ENCODE measurements at places on chromosomes 13 and 19. TPM values are rescaled to one million over a fixed set of nuclear protein-coding genes. Genes with fewer than 3 reads are reported as not detected.

DNA sequence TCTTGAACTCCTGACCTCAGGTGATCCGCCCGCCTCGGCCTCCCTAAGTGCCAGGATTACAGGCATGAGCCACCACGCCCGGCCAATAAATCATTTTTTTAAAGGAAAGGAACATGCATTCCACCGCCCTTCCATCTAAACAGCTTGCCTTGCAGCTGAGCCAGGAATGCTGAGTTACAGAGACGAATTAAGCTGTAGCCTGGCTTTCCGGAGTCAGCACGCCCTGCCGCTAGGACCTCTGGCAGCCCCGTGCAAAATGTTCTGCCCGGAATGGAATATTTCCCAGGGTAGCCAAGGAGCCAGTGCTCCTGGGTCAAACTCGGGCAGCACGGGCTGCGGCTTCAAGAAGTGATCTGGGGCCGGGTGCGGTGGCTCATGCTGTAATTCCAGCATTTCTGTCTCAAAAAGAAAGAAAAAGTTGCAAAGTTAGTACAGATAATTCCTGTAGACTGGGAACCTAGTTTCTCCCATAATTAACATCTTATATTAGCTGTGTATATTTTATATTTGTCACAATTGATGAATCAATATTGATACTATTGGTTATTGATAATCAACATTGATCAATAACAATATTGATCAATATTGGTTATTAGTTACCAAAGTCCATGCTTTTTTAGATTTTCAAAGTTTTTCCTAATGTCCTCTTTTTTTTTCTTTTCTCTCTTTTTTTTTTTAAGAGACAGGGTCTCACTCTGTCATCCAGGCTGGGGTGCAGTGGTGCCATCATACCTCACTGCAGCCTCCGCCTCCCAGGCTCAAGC lies 19.2 kb downstream of the ATCAY start:
- no peak overlapping the region for H3K27ac ChIP-seq
- no peaks in the 10 kb centered on the region for H3K36me3 ChIP-seq
- no peak overlapping the region for H3K4me3 ChIP-seq
- H3K4me1 ChIP-seq: no peaks in the 10 kb centered on the region
- DNase-seq: no peak

The NKPD1 gene
- total RNA-seq: 0.22 TPM

DNA sequence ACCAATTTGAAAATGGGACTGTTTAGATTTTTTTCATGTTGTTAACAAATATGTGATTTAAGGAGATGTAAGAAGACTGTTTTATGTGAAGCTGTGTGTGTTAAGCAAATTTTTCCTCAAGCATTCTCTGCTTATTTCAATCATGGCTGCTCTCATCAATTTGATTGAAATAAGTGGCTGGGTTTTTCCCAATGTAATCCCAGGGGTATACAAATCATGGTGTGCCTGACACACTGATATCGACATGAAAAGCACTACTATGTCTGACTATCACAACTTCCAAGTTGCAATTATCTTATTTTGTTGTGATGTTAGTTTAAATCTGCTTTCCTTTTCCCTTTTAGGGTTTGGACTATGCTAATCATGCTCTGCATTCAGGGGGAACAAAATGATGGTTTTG lies 283.7 kb downstream of the HS6ST3 start:
- DNase-seq: no peak
- H3K4me1 ChIP-seq: no peaks in the 10 kb centered on the region
- no peaks in the 10 kb centered on the region for H3K36me3 ChIP-seq
- no peaks in the 10 kb centered on the region for H3K27me3 ChIP-seq
- no peak overlapping the region for H3K4me3 ChIP-seq

DNA sequence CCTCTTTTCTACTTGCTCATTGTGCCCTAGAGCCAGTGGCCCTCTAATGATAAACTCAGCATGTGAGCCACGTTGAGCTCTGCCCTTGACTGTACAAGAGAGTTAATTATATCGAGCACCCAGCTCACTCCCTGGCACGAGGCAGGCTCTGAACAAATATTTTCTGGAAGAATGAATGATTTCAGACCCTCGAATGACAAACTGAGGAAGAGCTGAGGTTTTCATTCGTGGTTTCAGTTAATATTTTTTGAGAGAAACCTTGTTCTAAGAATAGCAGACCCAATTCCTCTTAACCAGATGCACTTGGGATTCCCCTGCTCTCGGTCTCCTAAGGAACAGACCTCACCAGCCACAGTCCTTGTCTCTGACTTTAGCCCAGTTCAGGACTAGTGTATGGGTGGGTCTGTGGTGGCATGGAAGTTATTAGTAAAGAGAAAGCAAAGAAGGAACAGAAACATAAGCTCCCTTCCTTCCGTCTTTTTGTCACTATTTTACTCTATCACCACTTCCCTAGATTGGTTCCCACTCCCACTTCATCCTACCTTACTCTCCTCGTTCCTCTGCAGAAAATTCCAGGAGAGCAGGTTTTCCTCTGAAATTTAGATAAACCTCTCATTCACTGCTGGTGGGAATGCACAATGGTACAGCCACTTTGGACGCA lies 22.1 kb upstream of the WDFY2 start:
- no peaks in the 10 kb centered on the region for H3K4me1 ChIP-seq
- no peak for DNase-seq
- H3K27ac ChIP-seq: no peak overlapping the region
- H3K4me3 ChIP-seq: no peak overlapping the region
- no peaks in the 10 kb centered on the region for H3K27me3 ChIP-seq

- no peaks in the 10 kb centered on the region for H3K27me3 ChIP-seq
- H3K4me3 ChIP-seq: no peak overlapping the region
- peak overlapping the region; percentile 93 for H3K27ac ChIP-seq
- DNase-seq: peak; percentile 87
- H3K4me1 ChIP-seq: peaks cover 91% of the 10 kb centered on the region
- H3K36me3 ChIP-seq: no peaks in the 10 kb centered on the region
Measured at GRCh38 chr13:110338441-110339101, 31.5 kb downstream of the COL4A2 start.

DNA sequence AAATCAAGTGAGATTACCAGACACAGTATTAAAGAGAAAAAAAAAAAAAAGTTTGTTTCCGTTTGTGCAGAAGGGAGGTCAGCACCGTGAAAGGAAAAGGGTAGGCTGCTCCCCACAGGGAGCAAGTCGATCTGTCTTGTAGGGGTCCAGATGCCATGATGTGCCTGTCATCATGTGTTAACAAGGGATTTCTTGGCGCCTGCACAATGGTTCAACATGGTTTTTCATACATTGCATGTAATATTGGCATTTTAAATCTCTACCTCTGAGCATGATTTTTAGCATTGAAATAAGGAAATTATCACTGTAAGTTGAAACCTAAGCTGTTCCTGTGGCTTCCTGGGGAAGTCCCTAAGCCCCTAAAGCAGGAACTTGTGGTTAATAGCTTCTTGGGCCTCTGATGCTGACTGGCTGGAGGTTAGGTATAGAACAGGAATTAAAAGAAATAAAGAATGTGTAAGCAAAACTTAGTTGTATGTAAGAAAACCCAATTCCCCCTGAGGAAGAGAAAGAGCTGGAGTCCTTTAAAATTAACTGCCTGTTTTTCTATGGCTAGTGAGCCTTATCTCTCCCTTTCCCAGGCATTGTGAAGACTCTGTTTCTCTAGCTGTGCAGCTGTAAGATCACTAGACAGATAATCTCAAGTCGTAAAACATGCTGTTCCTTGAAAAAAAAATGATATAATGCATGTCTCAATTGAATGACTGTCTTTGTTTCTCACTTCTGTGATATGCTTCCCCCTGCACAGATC lies 7.4 kb upstream of the FCGBP start:
- H3K27ac ChIP-seq: no peak overlapping the region
- no peaks in the 10 kb centered on the region for H3K4me1 ChIP-seq
- H3K36me3 ChIP-seq: no peaks in the 10 kb centered on the region
- H3K4me3 ChIP-seq: no peak overlapping the region
- no peaks in the 10 kb centered on the region for H3K27me3 ChIP-seq

The PLA2G4C gene
- 23.2 TPM for total RNA-seq

DNA sequence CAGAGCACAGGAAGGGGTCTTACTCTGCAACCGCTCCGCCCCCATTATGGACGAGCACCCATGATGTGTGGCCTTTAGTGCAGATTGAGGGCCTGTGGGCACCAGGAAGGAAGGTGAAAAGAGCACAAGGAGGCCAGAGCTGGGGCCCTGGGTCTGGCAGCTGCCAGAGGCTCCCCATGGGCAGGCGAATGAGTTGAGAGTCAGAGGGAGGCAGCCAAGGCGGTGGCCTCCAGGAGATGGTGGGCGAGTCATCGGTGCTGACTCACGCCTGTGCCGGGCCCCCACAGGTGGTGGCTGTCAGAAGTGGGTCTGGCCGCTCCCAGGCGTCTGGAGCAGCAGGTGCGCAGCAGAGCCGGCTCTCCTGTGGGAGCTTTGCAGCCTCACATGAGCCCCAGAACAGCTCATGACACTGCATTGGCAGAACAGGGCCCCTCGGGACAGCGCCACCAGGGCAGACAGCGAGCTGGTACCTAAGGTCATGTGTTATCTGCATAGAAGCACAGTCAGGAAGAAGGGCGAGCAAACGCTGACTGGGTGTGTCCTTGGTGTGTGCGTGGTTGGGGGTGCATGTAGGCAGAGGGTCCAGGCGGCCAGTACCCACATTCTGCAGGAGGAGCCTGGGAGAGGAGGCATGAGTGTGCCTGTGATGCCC lies 68.8 kb downstream of the CHST8 start:
- H3K4me3 ChIP-seq: no peak overlapping the region
- H3K27ac ChIP-seq: no peak overlapping the region
- no peaks in the 10 kb centered on the region for H3K36me3 ChIP-seq
- H3K27me3 ChIP-seq: no peaks in the 10 kb centered on the region
- no peaks in the 10 kb centered on the region for H3K4me1 ChIP-seq
- DNase-seq: no peak

DNA sequence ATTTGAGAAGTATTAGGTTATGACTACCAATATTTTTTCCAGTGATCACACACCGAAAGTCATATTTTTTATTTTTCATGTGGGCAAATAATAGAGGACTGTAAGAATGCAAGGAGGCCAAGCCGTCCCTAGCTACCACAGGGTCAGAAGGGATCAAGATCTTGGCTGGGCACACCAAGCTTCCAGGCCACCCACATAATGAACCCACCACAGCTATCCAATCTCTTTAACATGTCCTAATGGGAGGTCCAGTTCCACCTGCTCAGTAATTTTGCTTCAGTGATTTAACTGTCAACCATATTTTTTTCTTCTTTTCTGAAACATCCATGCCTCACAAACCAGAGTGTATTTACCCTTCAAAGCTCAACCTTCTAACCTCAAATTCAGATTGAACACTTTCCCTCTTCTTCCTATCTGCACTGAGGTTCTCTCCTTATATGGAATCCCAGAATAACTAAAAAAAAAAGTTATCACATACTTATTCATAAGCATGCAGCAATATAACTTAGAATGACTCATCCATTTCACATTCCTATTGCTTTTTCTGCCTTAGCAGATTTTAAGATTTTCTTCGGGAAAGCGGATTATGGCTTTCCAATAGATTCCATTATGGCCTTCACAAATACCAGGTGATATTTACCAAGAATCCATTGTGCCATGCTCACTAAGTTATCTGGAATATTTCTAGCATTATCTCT lies 12.2 kb downstream of the ARGLU1 start:
- H3K27me3 ChIP-seq: no peaks in the 10 kb centered on the region
- H3K36me3 ChIP-seq: peaks cover 59% of the 10 kb centered on the region
- H3K4me3 ChIP-seq: no peak overlapping the region
- DNase-seq: no peak
- peaks cover 42% of the 10 kb centered on the region for H3K4me1 ChIP-seq
- no peak overlapping the region for H3K27ac ChIP-seq

The ZNF835 gene
- 12.8 TPM for total RNA-seq

GRCh38 chr19:31263328-31263727 lies 85.9 kb downstream of the TSHZ3 start:
- H3K27ac ChIP-seq: no peak overlapping the region
- no peaks in the 10 kb centered on the region for H3K36me3 ChIP-seq
- H3K27me3 ChIP-seq: no peaks in the 10 kb centered on the region

The ZNF223 gene
- 4.2 TPM for total RNA-seq

DNA sequence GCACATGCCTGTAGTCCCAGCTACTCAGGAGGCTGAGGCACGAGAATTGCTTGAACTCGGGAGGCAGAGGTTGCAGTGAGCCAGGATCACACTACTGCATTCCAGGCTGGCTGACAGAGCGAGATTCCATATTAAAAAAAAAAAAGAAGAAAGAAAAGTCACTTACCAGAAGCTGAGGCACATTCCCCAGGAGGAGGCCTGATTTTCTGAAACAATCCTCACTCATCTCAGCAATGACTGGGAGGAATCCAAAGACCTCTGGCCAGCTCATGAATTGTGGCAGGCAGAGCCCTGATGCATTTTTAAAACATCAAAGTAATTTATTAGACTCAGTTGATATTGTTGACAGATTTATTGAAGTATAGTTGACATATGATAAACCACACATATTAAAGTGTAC lies 206.3 kb downstream of the FOXO1 start:
- no peak overlapping the region for H3K27ac ChIP-seq
- no peak for DNase-seq
- H3K36me3 ChIP-seq: no peaks in the 10 kb centered on the region
- no peak overlapping the region for H3K4me3 ChIP-seq
- H3K27me3 ChIP-seq: no peaks in the 10 kb centered on the region
- no peaks in the 10 kb centered on the region for H3K4me1 ChIP-seq

DNA sequence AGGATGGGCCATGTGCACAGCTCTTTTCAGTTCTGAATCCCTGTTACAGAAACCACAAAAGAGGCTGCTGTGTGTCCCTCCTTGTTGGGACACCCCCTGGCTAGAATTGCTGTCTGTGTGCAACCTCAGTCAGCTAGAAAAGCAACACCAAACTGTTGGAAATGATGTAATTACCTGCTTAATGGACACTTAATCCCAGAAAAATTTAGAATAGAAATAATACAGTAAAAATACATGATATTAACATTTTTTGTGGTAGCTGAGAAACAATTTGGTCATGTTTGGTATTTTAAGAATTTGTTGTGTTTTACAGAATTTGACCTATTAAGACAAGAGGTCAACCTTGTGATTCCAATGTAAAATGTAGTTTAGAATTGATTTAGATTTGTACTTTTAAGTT lies 46.8 kb downstream of the FAM124A start:
- no peak overlapping the region for H3K4me3 ChIP-seq
- no peak for DNase-seq
- no peaks in the 10 kb centered on the region for H3K36me3 ChIP-seq
- peaks cover 17% of the 10 kb centered on the region for H3K4me1 ChIP-seq

DNA sequence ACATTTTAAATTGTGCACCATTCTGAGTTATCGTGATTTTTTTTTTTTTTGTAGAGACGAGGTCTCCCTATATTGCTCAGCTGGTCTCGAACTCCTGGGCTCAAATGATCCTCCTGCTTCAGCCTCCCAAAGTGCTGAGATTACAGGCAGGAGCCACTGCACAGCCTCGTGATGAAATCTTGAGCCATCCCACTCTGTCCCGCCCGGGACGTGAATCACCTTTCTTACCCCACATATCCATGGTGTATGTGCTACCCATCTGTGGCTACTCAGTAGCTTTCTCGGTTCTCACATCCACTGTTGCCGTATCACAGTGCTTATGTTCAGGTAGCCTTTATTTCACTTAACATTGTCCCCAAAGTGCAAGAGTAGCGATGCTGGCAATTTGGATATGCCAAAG lies 26.5 kb downstream of the PAK4 start:
- no peak for DNase-seq
- no peak overlapping the region for H3K27ac ChIP-seq
- no peaks in the 10 kb centered on the region for H3K36me3 ChIP-seq
- no peaks in the 10 kb centered on the region for H3K4me1 ChIP-seq

The PRX gene
- 5.1 TPM for total RNA-seq

The CCDC194 gene
- not detected for total RNA-seq

GRCh38 chr13:20402881-20403280 lies 122.8 kb downstream of the CRYL1 start:
- H3K36me3 ChIP-seq: peaks cover 13% of the 10 kb centered on the region
- no peak overlapping the region for H3K4me3 ChIP-seq
- no peaks in the 10 kb centered on the region for H3K27me3 ChIP-seq
- DNase-seq: no peak
- no peaks in the 10 kb centered on the region for H3K4me1 ChIP-seq
